T-cell (primary cell): ENCODE measurements at places on chromosomes 11 and 22.

GRCh38 chr11:33509632-33510031 is 191.0 kb downstream of the C11orf91 start:
- DNase-seq, result no peak

- DNase-seq, result no peak
Observed at GRCh38 chr11:76830639-76831327, 29.9 kb upstream of the ACER3 start.

- DNase-seq, result no peak
Observed at GRCh38 chr11:47152126-47152952, 24.3 kb downstream of the ARFGAP2 start.

GRCh38 chr11:27212248-27212780 is 150.7 kb downstream of the CCDC34 start:
- no peak for DNase-seq

DNA sequence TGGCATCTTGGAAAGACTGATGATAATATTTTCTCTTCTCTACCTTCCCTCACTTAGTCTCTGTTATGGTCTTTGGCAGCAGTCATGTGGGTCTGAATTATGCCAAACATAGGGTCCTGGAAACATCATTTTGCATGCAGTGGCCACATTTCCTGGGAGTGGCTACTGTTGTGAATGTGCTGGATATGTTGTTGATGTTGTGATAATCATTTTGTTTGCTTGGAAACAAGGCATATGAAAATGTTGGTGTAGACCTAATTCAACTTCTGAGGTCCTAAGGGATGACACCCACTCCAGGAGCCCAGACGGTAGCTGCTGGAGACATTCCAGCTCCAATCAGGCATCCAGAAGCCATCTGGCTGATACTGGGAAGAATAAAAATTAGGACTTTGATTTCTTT is 109.7 kb downstream of the DCDC1 start:
- DNase-seq, result no peak

DNA sequence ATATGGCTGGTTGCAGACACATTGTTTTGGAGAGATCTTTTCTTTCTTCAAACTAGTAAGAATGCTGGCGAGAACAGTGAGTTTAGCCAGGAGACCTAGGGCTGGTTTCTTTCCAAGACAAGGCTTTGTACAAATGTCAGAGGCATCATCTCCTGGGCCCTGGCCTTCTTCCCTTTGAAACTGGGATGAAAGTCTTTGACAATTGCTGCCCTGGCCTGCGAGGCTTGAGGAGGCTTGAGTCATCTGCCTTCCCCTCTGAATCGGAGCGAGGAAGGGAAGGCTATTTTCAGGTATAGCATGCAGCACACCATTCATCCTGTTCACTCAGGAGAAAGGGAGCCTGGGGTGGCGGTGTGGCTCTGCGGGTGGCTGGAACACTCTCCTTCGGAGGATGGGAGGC is 21.5 kb upstream of the PARVG start:
- no peak for DNase-seq

DNA sequence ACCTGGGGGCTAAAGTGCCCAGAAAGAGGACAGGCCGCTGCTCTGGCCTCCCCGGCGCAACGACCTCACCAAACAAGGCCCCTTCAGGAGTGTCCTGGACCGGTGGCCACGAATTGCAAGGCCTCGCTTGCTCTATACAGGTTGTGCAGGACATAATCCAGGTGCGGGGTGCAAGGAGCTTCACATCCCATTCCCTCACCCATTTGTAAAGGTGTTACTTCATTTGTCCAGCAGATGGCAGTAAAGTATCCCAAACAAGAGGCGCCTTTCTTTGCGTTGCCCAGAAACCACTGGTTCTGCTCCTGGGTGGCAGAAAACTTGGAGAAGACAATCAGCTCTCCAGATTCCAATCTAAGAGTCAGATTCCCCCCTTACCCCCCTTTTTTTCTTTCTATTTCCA is 35.9 kb upstream of the PRDM11 start:
- no peak for DNase-seq

DNA sequence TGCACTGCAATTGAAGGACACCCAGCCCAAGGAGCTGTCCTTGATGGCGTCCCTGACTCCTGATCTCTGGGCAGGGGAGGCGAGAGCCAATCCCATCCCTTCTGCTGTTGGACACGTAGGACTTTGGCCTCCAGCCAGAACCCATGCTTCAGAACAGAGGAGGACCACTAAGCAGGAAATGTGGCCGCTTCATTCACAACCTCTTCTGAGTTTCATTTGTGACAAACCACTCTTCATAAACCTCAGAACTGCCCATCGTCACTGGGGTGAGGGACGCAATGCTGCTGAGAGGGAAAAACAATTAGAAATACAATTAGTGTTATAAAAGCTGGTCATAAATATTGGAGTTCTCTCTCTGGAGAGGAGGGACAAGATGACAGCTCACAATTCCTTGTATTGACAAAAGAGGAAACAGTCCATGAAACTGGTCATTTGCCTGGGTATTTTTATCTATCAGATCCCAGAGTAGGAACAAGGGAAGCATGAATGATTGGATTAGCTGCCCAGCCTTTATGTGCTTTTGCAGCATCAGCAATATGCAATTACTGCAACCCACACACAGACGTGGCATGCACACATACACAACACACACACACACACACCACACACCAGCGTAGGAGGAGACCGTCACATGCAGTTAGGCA is 216.5 kb upstream of the CADM1 start:
- DNase-seq, result no peak

GRCh38 chr11:74681686-74682651 is 49.3 kb downstream of the CHRDL2 start:
- no peak for DNase-seq

- DNase-seq, result no peak
Observed at GRCh38 chr11:132177106-132177505, 806.7 kb downstream of the NTM start.

GRCh38 chr22:49628391-49629260 is 199.0 kb downstream of the BRD1 start:
- no peak for DNase-seq

GRCh38 chr11:106389101-106389500 is 311.6 kb downstream of the AASDHPPT start:
- DNase-seq, result no peak

- no peak for DNase-seq
Observed at GRCh38 chr11:65560555-65561418, 2.6 kb upstream of the LTBP3 start.

- no peak for DNase-seq
Observed at GRCh38 chr11:3810951-3811350, 2.6 kb downstream of the PGAP2 start.

GRCh38 chr22:39953101-39953500 is 7.1 kb upstream of the TMA7B start:
- DNase-seq, result no peak

GRCh38 chr11:130782361-130783222 is 133.7 kb downstream of the SNX19 start:
- DNase-seq, result no peak

DNA sequence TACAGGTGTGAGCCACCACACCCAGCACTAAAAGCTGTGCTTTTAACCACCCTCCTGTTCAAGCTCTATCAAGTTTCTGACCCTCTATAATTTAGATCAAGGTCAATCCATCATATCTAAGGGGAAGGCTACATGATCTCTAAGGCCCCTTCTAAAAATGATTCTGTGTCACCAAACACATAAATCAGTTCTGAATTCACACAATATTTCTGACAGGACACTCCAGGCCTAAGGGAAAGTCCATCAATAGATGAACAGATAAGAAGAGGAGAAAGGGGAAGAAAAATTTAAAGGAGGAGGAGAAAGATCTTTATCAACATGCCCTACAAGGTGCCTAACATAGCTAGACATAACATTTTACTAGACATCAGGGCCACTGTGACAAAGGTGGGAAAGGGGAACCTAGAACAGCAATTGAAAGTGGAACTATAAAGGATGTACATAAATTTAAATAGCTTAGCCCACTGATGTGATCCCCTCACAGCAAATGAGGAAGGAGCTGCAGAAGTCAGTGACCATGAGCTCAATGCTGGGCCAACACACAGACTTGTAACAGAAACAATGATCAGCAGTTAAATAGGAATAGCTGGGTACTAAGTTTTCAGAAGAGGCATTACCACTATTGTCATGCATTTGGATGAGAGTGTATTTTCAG is 4.7 kb downstream of the PRCP start:
- DNase-seq, result no peak

DNA sequence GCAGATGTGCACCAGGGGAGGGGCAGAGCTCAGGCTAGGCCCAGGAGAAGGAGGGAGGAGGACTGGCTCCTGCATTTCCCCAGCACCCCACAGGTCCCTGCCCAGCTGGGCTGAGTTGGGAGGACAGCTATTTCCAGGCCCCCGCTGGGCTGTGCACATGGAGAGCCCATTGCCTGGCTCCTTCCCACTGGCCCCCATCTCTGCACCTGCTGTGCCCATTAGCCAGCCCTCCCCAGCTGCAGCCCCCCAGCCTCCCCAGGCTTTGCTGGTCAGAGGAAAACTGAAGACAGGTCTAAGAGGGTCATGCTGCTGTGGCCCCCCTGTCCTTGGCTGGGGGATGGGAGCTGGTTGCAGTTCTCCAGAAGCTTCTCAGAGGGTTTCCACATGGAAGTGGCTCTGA is 81.8 kb upstream of the SHANK2 start:
- DNase-seq, result no peak
